ENCODE measurements at places on chromosomes 7 and 10.

GRCh38 chr10:45255706-45256105 is 59.7 kb downstream of the OR13A1 start:
- no peak for DNase-seq

- DNase-seq, result peak; percentile 52
These were observed 23.3 kb downstream of the PRTFDC1 start for GRCh38 chr10:24929056-24929544.

DNA sequence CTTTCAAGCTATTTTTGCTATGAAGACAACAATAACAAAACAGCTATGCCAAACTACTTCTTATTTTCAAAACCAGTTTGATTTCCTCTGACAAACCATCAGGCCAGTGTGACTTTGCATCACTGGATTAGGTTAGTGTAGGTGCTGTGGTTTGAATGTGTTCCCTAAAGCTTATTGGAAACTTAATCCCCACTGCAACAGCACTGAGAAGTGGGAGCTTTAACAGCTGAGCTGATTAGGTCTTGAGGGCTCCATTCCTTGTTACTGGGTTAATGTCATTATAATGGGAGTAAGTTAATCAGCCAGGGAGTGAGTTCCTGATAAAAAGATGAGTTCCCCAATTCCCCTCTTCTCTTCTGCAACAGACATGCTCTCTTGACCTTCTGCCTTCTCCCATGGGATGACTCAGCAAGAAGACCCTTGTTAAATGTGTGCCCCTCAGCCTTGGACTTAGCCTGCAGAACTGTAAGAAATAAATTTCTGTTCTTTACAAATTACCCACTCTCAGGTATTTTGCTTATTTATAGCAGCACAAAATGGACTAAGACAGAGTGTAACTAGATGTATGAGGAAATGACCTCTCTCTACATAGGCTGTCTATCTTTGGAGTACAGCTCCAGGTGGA is 186.8 kb downstream of the CTTNBP2 start:
- no peak for DNase-seq

- DNase-seq, result no peak
These were observed 143.5 kb downstream of the ELFN1 start for GRCh38 chr7:1813394-1814088.

- no peak for DNase-seq
These were observed 7.1 kb downstream of the VIM start for GRCh38 chr10:17235136-17235535.

- no peak for DNase-seq
These were observed 9.2 kb upstream of the ATXN7L1 start for GRCh38 chr7:105885387-105886111.

GRCh38 chr10:42976351-42977031 is 100.4 kb upstream of the RET start:
- no peak for DNase-seq
